Skeletal muscle cell (primary cell): ENCODE measurements at places on chromosomes 1 and 21.

DNA sequence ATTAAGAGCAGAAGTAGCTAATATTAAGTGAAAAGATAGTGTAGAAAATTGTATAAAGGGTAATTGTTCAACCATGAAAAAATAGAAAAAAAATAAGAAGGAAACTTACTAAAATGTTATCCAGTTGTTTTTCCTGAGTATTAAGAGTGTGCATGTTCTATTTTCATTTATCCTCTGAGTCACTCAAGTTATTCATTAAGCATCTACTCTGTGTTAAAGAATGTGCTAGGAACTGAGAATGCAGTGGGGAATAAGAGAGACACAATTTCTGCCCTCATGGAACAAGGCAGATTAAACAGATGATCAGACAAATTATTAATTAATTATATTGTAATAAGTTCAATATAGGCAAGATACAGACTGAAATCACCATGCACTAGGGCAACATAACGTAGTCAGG is 10.8 kb upstream of the PIGK start:
- no peak for DNase-seq

DNA sequence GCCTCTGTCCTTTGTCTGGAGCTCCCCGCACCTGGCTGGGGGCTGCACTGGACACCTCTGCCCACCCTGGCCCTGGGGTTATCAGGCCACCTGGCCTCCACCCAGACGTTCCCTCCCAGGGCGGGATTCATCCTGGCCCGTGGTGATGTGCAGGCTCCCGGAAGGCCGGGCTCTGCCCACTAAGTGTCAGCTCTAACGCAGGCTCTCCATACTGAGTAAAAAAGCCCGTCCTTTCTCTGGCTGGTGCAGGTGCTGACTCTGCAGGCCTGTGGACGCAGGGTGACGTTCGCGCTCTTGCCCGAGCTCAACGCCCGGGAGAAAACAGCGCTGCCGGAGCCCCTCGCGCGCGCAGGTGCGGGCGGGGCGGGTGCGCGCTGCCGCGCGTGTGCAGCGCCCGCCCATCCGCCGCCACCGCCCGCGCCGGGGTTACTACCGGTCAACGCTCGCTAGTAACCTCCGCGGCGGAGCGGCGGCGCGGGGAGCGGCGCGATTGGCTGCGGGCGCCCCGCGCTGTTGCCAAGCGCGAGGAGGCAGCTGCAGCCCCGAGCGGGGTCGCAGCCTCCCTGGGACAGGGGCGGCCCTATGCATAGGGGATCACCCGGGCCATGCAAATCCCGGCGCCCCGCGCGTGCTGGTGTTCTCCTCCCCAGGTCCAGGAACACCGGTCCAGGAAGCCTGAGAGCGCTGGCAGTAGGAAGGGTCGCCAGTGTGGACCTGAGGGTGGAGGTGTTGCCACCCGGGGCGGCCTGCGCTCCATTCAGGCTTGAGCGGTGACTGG is 15.7 kb downstream of the ABCG1 start:
- DNase-seq, result no peak

- DNase-seq, result no peak
These were observed 631.1 kb upstream of the NR5A2 start for GRCh38 chr1:199396456-199396855.

DNA sequence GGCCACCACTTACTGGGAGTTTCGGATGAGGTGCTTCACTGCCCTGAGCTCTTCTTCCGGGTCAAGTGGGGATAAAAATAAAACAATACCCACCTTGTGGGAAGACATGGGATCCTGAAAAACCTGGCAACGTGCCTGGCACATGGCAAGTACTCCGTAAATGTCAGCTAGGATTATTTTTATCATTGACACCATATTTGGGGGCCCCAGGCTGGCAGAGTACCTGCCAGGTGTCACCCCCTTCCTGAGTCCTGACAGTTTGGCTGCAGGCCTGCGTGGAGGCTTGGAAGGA is 9.2 kb upstream of the EPHA2 start:
- DNase-seq, result no peak

GRCh38 chr1:183003203-183003602 is 20.0 kb upstream of the LAMC1 start:
- DNase-seq, result peak; percentile 44
